H9 (cell line): ENCODE measurements at places on chromosomes 3 and 15. TPM values are rescaled to one million over a fixed set of nuclear protein-coding genes. Genes with fewer than 3 reads are reported as not detected.
A peak's percentile ranks its signal among the peaks of the same experiment; 100 is the strongest.

Gene TMEM44
- 16.5 and 19.8 TPM in 2 replicates for total RNA-seq

Gene CCR9
- total RNA-seq, result not detected in 2 replicates

Gene SCAMP5
- total RNA-seq, result 45.8 and 47.8 TPM in 2 replicates

Gene LINGO1
- total RNA-seq, result 41.6 and 42.6 TPM in 2 replicates

Gene CHRNA7
- 4.4 and 4.8 TPM in 2 replicates for total RNA-seq

Gene THUMPD3
- 57.0 and 58.4 TPM in 2 replicates for total RNA-seq

DNA sequence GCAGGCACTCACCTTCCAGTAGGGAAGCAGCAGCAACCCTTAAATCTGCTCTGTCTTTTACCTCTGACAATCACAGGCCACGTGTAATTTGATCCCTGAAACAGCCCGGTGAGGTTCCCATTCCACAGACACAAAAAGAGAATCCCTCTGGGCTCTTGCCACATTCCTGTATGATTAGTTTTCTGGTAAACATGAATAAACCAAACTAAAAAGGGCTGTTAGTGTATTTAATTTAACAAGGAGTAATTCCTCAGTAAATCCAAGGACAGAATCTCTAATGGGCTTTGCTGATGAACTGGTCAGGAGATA, 186.9 kb downstream of the FAM43A start:
- DNase-seq, result peak; percentile 47

DNA sequence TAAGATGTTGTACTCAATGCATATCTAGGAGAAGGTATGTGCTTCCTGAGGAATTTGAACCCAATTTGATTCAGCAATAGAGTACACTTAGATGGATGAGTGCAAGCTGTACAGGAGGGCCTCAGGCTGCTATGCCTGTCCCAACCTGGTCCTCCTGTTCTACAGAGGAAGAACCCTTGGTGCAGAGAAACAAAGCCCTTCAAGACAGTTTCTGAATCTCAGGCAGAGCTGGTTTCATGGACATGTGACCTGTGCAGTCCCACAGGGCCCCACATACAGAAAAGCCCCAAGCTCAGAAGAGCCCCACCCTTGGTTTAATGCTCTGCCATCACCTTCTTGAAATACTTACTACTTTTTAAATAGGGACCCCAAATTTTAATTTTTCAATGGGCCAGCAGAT, 15.3 kb downstream of the FOXP1 start:
- no peak for DNase-seq

GRCh38 chr15:48336940-48337339, 5.7 kb downstream of the DUT start:
- peak; percentile 48 for DNase-seq

GRCh38 chr15:34038871-34039789, at the start of gene AVEN:
TSS of gene AVEN (minus strand) at chr15:34039204. CDS start at chr15:34039046, 158 bp downstream.
- DNase-seq, result peak; percentile 48

GRCh38 chr3:66703501-66703900, 202.7 kb upstream of the LRIG1 start:
- no peak for DNase-seq

DNA sequence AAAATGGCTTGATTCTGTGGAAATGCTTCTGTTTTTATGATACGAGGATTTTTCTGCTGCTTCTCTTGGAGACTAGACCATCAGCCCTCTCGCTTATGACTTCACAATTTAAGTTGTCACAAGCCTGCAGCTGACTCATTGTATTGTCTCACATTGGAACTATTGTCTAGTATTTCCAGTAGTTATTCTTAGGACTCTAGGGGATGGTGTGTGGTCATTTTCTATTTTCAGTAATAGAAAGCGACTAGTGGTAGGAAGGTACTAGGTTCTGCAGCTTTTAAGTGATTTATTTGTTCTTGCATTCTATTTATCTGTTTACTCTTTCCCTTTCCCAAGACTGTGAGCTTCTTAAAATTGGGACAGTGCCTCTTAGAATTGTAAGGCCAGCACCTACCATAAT, 66.3 kb upstream of the CRTC3 start:
- no peak for DNase-seq
